Stimulated activated CD4-positive, alpha-beta T cell treated with anti-CD3 and anti-CD28 coated beads, Interleukin-4, amount 100 ng/mL, for 1 hour (primary cell): ENCODE measurements at places on chromosomes 1 and 21.

GRCh38 chr1:31576201-31576669 is at the start of gene TINAGL1:
TSS of gene TINAGL1 (plus strand) at chr1:31576515. CDS start at chr1:31577149, 634 bp downstream.
- DNase-seq: no peak

GRCh38 chr1:206892351-206892984 is 4.8 kb upstream of the IL24 start:
- no peak for DNase-seq

GRCh38 chr1:173255214-173255813 is 48.2 kb upstream of the TNFSF4 start:
- DNase-seq: no peak

DNA sequence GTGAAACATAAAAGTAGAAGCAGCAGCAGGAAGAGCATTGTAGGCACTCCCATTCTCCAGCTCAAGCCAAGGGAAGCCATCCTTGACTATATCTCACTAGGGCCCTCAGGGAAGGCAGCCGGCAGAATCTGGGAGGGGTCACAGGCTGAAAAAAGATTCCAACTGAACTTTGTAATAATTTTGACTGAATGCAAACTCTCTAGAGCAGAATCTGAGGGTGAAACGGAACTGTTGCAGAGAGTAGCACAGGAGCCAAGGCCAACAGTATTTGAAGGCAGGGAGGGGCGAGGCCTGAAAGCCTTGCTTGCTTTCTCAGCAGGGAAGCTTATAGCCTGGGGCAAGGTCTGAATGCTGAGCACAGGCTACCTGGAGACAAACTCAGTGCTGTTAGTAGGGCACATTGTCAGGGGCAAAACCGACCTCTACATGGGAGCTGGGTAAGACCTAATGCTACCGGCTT is 180.6 kb downstream of the COL24A1 start:
- DNase-seq: no peak

DNA sequence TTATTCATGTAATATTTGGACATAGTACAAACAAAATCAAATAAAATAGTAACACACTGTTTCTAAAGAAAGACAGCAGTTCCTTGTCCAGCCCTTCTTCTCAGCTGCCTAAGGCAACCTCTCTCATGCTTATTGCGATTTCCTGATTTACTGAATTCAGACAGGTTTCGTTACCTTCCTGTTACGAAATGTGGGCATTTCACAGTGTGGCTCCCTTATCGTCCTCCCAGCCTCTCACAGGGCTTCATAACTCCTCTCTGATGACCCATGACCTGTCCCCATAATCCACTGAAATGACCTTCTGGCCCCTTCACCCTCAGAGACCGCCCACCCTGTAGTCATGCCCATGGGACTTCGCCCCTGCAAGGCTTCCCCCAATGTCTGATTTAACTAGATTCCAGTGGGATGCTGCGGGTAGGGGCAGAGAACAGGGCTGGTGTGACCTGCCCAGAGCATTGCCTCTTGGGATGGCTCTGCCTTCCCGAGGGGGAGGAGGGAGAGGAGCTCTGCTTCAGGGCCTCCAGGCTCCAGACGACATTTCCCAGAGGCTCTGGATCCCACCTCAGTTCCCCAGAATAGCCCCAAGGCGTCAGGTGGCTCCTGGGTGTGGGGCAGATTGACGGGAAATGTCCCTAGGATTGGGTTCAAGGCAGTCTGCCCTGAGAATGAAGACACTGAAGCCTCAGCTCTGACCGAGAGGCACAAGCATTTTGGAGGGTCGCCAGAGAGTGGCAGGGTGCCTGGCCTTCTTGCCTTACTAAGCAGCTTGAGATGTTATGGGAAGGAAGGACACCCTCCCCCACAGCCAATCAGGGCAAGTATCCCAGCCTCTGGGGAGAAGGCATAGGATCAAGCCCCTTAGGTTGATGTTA is 20.6 kb downstream of the PADI2 start:
- no peak for DNase-seq

GRCh38 chr1:47231301-47232186 is 481 bp downstream of the TAL1 start:
- DNase-seq: peak; percentile 16

DNA sequence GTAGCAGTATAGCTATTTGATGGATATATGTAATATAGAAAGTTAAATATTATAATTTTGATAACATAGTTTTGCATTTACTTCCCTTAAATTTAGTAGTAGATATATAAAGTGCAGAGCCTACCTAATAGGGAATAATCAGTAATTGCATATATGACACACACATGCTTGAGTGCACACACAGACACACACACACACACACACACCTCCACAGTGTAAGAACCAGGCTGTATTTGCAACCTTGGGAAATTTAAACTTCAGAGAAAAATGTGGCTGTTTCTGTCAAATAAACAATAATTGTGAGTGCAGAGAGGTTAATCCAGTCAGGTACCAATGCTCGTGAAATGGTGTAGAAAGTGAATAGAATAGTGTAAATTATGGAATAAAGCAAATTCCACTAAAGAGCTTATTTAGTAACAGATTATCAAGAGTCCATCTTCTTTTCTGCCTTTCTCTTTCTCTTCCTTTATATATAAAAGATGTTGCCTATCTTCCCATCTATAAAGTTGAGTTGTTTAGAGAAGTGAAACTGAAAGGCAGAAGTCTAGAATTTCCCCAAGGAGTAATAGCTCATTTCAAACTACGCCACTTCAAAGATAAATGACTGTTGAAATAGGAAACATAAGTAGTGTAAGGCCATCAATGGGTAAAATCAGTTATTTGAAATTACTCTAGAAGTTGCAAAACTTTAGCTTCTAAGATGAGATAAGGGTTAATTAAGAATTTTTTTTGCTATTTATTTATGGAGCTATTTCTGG is 273.7 kb downstream of the SRGAP2C start:
- no peak for DNase-seq

GRCh38 chr1:115062542-115063004 is 26.7 kb downstream of the TSPAN2 start:
- DNase-seq: peak; percentile 78

- DNase-seq: no peak
Observed at GRCh38 chr1:192726820-192727504, 81.9 kb upstream of the RGS2 start.

GRCh38 chr1:81144240-81144825 is 656.4 kb upstream of the ADGRL2 start:
- DNase-seq: no peak

DNA sequence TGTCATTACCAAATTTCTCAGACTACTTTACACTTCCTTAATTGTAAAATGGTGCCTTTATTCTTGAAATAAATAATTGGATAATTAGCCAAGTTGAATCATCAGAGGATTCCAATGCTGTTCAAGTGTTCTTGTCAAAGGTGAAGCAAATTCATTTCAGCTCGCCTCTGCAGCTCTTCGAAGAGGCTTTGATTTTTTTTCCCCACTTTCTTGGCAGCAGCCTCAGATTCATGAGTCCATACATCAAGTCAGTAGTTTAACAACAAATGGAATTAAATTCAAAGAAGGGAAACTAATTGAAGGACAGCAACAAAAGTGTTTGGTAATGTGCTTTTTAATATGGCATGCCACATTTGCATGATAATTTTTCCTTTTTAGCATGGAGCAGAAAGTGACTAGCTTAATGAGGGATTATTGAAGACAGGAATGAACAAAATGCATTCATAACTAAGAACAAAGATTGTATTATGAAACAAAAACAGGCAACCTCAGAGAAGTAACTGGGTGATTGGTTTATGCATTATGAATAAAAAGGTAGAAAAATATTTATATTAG is 239.0 kb downstream of the USH2A start:
- DNase-seq: no peak

DNA sequence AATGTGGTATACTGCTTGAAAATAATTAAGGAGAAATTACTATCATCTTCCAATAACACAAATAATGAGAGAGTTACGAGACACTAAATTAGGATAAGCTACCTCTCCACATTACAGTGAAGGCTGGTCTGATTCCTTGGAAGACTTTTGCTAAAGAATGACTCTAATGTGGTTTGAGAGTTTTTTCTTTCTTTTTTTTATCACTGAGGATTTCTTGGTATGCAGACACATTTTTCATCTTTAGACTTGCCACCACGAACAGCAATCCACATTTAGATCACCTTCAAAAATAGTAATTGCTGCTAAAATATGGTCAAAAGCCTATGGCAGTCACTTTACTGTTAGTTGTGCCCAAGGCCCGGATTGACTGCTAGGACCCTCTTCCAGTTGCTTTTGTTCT is 16.6 kb upstream of the TMEM35B start:
- no peak for DNase-seq

GRCh38 chr1:61028136-61028535 is 54.2 kb upstream of the NFIA start:
- no peak for DNase-seq

DNA sequence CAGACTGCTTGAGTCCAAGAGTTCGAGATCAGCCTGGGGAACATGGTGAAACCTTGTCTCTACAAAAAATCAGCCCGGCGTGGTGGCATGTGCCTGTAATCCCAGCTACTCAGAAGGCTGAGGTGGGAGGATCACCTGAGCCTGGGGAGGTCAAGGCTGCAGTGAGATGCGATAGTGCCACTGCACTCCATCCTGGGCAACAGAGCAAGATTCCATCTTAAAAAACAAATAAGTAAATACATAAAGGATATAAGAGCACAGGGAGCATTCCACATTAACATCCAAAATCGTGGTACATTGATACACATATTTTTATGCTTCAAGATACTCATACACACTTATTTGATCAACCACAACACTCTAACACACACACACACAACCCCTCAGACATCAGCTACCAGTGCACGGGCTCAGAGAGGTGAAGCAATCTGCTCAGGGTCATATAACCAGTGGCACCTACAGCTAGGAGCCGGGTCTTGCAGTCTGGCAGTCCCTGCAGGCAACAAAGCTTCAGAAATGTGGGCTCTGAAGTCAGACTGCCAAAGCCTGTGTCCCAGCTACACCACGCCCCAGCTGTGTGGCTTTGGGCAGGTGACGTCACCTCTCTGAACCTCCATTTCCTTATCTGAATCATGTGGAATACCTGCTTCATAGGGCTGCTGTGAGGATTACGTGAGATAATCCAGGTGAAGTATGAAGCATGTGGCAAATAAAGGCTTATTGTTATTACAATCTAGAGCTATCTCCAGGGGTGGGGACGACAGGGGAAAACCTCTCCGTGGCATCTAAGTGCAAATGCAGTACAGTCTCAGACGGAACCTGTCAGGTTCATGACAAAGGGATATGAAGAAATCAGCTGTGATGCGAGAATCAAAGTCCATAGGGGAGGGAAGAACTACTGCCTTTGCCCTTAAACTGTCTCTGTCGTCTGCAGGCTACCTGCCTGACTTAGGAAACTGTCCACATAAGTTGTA is 4.8 kb upstream of the CRYBG2 start:
- DNase-seq: peak; percentile 54

DNA sequence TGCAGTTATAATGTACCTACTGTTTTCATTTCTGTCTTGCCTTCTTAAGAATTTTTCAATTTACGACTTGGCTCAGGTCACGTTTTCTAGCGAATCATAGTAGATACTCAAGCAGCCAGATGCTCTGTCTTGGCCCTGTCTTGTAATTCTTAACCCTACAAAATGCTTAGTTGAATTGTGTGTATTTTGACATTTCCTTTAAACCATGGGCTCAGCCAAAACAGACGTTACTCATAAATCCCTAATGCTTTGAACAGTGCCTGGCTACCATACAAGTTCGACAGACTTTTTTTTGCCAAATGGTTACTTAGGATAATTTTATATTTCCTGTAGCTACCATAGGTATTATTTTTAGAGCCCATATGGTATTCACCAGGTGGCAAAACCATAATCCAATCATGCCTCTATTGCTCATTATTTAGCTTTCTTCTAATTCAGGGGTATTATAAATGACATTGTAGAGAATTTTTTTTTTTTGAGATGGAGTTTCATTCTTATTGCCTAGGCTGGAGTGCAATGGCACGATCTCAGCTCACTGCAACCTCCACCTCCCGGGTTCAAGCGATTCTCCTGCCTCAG is 54.3 kb downstream of the KCNK1 start:
- no peak for DNase-seq

GRCh38 chr1:234000557-234001041 is 96.1 kb downstream of the SLC35F3 start:
- no peak for DNase-seq

GRCh38 chr1:222225316-222225691 is 322.6 kb downstream of the HHIPL2 start:
- no peak for DNase-seq

- no peak for DNase-seq
Observed at GRCh38 chr1:170196490-170197236, 50.9 kb downstream of the NTMT2 start.

GRCh38 chr21:26443291-26443690 is 129.8 kb downstream of the CYYR1 start:
- no peak for DNase-seq

DNA sequence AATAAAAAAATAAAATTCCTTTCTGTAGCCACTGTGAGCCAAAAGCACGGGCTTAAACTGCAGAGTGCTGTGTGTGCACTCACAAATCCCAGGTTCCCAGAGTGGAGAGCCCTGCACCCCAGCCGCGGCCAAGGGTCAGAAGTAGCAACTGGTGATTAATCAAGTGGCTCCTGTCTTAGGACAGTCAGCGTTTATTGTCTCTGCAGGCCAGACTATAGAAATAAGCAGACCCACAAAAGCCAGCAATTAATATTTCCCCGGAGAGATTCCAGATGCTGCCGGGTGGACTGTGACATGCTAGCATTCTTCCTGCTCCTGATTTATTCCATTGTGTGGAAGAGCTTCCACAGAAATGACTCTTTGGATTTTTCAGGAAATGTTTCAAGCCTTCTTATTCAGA is 412.2 kb downstream of the KIF26B start:
- no peak for DNase-seq

DNA sequence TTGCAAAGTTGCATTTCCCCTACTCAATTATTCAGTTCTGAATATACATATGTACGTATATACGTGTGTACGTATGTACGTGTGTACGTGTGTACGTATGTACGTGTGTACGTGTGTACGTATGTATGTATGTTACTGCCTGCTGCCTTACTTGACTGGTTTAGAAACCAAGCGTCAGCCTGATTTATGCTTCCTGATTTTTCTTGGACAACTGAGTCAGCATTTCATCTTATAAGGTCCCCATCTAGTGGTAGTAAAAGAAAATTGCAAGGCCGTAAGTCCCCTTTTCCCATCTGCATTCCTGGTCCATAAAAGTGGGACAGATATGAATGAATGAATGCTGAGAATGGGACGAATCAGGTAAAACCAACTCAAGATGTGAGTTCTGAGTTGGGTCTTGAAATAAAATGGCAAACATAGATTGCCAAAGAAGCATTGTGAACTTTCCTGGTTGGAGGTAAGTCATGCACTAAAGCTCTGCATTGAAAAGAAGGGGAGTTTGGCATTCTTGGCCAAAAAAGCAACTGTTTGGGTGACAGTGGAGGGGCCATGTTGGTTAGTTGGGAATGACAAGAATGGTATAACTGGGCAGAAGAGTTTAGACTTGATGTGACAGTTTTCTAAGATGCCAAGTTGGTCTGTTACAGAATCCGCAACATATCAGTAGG is 76.4 kb upstream of the DNAH14 start:
- no peak for DNase-seq
